Left ventricle myocardium inferior (tissue), 1 donor: ENCODE measurements at places on chromosomes 5 and 9. TPM values are rescaled to one million over a fixed set of nuclear protein-coding genes. Genes with fewer than 3 reads are reported as not detected.
A peak's percentile ranks its signal among the peaks of the same experiment; 100 is the strongest.

DNA sequence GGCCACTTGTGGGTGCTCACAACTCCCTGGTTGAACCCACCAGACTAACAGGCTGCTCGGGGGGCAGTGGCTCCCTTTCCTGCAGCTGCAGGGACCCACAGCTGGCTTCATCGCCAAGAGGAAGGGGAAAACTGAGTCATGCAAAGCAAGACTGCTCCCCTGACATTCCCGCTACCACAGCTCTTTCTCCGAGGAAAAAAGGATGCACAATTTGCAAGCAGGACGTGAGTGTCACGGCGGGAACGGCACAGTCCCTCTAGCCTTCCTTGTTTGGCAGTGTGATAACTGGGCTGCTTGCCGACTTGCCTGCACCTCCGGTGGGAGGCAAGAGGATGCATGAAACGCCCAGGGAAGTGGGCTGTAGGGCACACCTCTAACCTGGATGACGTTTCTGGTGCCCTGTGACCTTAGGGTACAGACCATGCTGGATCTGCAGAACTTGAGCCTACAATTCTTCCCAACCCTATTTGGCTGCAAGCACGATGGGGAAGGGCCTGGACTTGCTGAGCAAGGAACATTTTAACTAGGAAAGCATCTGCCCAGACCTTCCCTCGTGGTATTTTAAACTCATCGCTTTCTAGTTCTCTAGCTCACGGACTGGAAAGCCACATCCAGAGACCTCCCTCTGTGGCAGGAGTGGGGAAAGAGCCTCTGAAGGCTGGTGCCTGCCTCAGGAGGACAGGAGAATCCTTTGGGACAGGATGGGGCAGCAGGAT lies 7.8 kb downstream of the SH3PXD2B start:
- H3K27ac ChIP-seq: peak overlapping the region; percentile 40
- no peak for DNase-seq
- no peaks in the 10 kb centered on the region for H3K27me3 ChIP-seq
- H3K4me3 ChIP-seq: no peak overlapping the region
- peaks cover 56% of the 10 kb centered on the region for H3K4me1 ChIP-seq

DNA sequence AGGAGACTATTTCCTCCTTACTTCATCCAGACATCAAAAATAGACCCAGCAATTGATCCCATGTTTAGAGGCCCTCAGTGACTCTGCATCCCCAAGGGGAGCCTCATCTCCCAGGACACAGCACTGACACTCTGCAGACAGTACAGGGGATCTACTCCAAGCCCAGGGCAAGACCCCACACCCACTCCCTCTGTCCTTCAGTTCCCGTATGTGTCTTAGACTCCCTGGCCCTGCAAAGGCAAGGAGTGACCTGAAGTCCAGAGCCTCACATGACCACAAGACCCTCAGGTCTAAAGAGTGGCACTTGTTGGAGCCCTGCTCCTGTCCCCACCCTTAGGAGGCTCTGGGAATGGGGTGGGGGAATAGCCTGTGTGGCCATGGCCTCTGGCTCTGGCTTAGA lies 21.7 kb downstream of the IGIP start:
- H3K4me3 ChIP-seq: no peak overlapping the region
- no peaks in the 10 kb centered on the region for H3K36me3 ChIP-seq
- H3K27me3 ChIP-seq: no peaks in the 10 kb centered on the region
- H3K4me1 ChIP-seq: peaks cover 30% of the 10 kb centered on the region
- H3K27ac ChIP-seq: no peak overlapping the region

- no peaks in the 10 kb centered on the region for H3K27me3 ChIP-seq
- H3K4me3 ChIP-seq: no peak overlapping the region
- peaks cover 26% of the 10 kb centered on the region for H3K36me3 ChIP-seq
- no peaks in the 10 kb centered on the region for H3K4me1 ChIP-seq
- no peak for DNase-seq
Observed at GRCh38 chr9:5910413-5911057, 19.8 kb downstream of the MLANA start.

SIT1 gene
- total RNA-seq: not detected

PDLIM4 gene
- total RNA-seq: 4.8 TPM

DNA sequence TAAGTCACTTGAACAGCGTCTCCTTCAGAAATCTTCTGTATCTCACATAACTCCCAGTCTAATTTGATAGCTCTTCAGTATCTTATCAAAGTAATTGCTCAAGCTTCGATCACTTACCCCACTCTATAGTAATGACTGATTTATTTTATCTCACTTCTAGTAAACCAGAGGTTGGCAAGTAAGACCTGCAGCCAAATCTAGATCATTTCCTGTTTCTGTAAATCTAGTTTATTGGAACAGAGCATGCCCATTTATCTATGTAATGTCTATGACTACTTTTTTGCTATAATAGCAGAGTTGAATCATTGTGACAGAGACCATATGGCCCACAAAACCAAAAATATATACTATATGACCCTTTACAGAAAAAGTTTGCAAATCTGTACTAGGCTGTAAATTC lies 40.1 kb downstream of the TSSK1B start:
- no peaks in the 10 kb centered on the region for H3K36me3 ChIP-seq
- H3K27ac ChIP-seq: no peak overlapping the region
- H3K4me3 ChIP-seq: no peak overlapping the region
- no peaks in the 10 kb centered on the region for H3K4me1 ChIP-seq

- H3K4me1 ChIP-seq: peaks cover 38% of the 10 kb centered on the region
- H3K27me3 ChIP-seq: no peaks in the 10 kb centered on the region
- peak overlapping the region; percentile 19 for H3K27ac ChIP-seq
- no peak for DNase-seq
- no peak overlapping the region for H3K4me3 ChIP-seq
- H3K36me3 ChIP-seq: peaks cover 4% of the 10 kb centered on the region
Observed at GRCh38 chr9:96502539-96503373, 52.8 kb downstream of the HABP4 start.

DNA sequence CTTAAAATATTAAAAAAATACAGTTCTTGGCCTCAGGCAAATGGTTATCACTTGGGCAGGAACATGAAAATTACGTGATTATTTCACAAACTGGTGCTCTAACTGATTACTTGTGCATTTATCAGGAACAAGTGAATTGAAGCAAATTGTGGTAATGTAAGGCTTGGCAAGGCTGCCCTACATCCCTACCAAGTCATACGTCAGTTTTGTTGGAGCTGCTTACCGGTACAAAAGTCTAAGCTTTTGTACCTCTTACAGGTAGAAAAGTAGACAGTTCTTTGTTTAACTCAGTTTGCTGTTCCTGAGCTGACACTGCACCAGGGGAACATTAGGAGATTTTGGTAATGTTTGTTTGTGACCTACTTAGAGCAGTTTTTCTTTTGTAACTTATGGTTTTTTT lies 2.2 kb downstream of the G3BP1 start:
- H3K27me3 ChIP-seq: no peaks in the 10 kb centered on the region
- peak overlapping the region; percentile 88 for H3K4me3 ChIP-seq
- peaks cover 82% of the 10 kb centered on the region for H3K4me1 ChIP-seq
- peaks cover 7% of the 10 kb centered on the region for H3K36me3 ChIP-seq
- no peak for DNase-seq

- peaks cover 14% of the 10 kb centered on the region for H3K36me3 ChIP-seq
- no peaks in the 10 kb centered on the region for H3K27me3 ChIP-seq
Observed at GRCh38 chr9:98997604-98998003, 53.9 kb downstream of the COL15A1 start.

DNA sequence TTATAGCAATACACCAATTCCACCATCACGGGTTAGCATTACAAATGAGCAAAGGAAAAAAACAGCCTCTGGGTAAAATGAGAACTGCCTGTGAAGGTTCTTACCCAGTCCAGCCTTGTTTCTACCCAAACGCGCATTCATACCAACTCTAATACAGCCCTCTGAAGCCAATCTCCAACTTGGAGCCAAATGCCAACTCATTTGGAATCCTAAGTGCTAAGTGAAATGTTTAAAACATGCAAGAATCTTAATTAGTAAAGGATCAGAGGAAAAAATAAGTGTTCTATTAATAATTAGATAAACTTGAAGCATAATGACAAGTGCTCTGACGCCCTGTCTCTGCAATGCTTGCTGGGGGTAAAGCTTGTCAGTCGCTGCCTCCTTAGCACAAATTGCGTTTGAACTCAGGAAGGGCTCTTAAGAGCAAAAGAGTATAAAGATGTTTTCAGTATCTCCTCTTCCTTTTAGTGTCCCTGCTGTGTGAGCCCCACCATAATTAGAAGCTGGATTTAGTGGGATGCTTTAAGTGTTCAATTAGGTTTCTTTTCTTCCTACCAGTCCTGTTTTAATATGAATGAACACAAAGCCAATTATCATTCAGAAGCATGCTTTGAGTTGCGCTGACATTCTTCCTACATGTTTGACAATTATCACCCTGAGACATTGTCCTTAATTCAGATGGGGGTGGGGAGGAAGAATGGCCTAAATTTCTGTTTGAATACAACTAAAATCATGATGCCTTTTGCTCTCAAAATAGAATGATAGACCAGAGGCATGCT lies 537.6 kb downstream of the DTWD2 start:
- H3K27ac ChIP-seq: no peak overlapping the region
- no peaks in the 10 kb centered on the region for H3K27me3 ChIP-seq
- DNase-seq: no peak
- no peaks in the 10 kb centered on the region for H3K4me1 ChIP-seq
- no peaks in the 10 kb centered on the region for H3K36me3 ChIP-seq

GRCh38 chr5:106241409-106241808 lies 1429.3 kb downstream of the EFNA5 start:
- H3K36me3 ChIP-seq: no peaks in the 10 kb centered on the region
- H3K27ac ChIP-seq: no peak overlapping the region
- H3K4me1 ChIP-seq: no peaks in the 10 kb centered on the region
- no peak for DNase-seq

DNA sequence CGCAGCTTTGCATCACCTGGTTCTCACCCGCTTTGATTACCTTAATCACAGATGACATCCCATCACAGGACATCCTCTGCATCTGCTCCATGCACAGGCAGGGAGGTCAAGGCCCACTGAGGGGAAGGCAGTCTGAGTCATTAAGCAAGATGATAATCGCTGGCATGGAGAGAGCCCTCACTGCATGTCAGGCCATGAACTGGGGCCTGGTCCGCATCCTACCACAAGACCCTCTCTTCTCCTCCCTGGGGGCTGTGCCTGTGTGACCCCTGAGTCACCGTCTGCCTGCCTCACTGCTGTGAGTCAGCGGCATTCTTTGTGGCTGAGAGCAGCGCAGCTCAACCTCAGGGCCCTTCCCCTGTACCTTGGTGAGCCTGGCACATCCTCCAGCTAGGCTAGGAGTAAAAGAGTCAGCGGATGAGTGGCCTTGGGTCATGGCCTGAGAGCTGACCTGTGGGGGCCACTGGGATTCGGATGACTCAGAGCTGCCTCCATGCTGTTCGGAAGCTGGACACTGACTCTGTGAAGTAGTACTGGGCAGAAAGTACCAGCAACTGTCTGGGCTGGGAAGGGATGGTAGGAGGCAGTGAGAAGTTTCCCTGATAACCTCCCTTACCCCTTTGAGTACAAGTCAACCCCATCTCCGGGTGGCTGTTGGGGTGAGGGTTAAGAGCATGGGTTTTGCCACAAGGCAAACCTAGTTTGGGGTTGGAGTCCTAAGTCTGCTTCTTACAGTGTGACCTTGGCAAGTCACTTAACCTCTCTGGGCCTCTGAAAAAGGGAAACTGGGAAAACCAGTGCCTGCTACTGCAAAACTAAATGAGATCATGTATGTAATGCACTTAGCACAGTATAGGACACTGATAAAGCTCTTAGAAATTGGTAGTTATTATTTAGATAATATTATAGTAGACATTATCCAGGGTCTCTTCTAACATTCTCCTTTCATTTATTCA lies 14.6 kb upstream of the ARSI start:
- H3K4me3 ChIP-seq: no peak overlapping the region
- no peak overlapping the region for H3K27ac ChIP-seq
- H3K4me1 ChIP-seq: peaks cover 10% of the 10 kb centered on the region
- no peaks in the 10 kb centered on the region for H3K36me3 ChIP-seq
- H3K27me3 ChIP-seq: no peaks in the 10 kb centered on the region

GLDC gene
- total RNA-seq: not detected

CTSL gene
- total RNA-seq: 116 TPM

DNA sequence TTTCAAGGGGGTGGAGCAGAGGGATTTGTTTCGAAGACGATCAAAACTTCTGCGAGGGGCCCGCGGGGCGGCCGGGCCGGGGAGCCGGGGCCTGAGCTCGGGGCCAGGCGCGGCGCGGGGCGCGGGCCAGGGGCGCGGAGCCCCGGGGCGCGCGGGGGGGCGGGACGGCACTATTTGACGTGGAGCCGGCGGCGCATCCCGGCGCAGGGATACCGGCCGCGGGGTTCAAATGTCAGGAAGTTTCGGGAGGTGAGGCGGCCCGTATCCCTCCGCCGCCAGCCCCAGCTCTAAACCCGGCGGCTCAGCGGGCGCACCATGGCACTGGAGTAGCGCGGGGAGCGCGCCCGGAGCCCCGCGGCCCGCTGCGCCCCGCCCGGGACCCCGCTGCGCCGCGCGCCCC lies at the start of gene LMX1B:
Gene LMX1B, plus strand, starts transcription at position 278 of the 400 bp plus-strand sequence. CDS start 522 bp downstream, outside the sequence.
- no peaks in the 10 kb centered on the region for H3K36me3 ChIP-seq
- H3K4me1 ChIP-seq: peaks cover 56% of the 10 kb centered on the region
- peak; percentile 72 for DNase-seq
- H3K27ac ChIP-seq: peak within 1 kb of the TSS; percentile 23
- H3K4me3 ChIP-seq: peak within 1 kb of the TSS; percentile 64

DNA sequence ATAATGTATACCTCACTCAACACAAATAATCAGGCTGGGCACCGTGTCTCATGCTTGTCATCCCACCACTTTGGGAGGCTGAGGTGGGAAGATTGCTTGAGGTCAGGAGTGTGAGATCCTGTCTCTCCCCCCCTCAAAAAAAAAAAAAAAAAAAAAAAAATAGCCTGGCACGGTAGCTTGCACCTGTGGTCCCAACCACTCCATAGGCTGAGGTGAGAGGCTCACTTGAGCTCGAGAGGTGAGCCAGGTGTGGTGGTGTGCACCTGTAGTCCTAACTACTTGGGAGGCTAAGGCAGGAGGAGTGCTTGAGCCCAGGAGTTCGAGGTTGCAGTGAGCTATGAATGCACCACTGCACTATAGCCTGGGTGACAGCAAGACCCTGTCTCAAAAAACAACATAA lies 9.6 kb upstream of the ETF1 start:
- peaks cover 11% of the 10 kb centered on the region for H3K4me1 ChIP-seq
- H3K27me3 ChIP-seq: no peaks in the 10 kb centered on the region
- no peak overlapping the region for H3K27ac ChIP-seq
- H3K36me3 ChIP-seq: peaks cover 48% of the 10 kb centered on the region

- H3K4me3 ChIP-seq: no peak overlapping the region
- no peaks in the 10 kb centered on the region for H3K27me3 ChIP-seq
- H3K36me3 ChIP-seq: no peaks in the 10 kb centered on the region
Observed at GRCh38 chr5:36728697-36729543, 122.5 kb downstream of the SLC1A3 start.

- no peak overlapping the region for H3K27ac ChIP-seq
- no peak for DNase-seq
- H3K27me3 ChIP-seq: no peaks in the 10 kb centered on the region
Observed at GRCh38 chr9:137350696-137351584, 48.9 kb upstream of the NRARP start.

DNA sequence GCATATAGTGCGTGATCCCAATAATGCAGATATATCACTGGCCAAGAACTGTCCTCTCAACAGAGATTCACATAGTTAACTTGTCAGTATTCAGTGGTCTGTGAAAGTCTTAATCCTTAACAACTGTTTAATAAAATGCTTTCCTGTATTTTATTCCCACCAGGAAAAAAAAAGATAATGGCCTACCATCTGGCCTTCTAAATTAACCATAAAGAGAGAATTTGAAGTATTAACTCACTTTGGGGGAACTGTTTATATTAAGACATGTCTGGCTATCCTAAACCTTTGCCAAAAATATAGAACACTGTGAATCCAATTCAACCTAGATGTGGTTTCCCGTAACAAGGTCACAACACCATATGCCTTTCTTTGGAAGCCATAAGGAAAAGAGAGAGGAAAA lies 818 bp upstream of the FREM1 start:
- H3K36me3 ChIP-seq: no peaks in the 10 kb centered on the region
- no peak overlapping the region for H3K4me3 ChIP-seq
- H3K4me1 ChIP-seq: peaks cover 20% of the 10 kb centered on the region
- H3K27me3 ChIP-seq: no peaks in the 10 kb centered on the region

GRCh38 chr5:92421942-92422341 lies 1038.8 kb upstream of the ARRDC3 start:
- no peaks in the 10 kb centered on the region for H3K4me1 ChIP-seq
- no peaks in the 10 kb centered on the region for H3K36me3 ChIP-seq
- no peak overlapping the region for H3K4me3 ChIP-seq
- no peak overlapping the region for H3K27ac ChIP-seq
- no peaks in the 10 kb centered on the region for H3K27me3 ChIP-seq
